Effector memory CD4-positive, alpha-beta T cell (primary cell): ENCODE measurements at places on chromosomes 4 and X.

DNA sequence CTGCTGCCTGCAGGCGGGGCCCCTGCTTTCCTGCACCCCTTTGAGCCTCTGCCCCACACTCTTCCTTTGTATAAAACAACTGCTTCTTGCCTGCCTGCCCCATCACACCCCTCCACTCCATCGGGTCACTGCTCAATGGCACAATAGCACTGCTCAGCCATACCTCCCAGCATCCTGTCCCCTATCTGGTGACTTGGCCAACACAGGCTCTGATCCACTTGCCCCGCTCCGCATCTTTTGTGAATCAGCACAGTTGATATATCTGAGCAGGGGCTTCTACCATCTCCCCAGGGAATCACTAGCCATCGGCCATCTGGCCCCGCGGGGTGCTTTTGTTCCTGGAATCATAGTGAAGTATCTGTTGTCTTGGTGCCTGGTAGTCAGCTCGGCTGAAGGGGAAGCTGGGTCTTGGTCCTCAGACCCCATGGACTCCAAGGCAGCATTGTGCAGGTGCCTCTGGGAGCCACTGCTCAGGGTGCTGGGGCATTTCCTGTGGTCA is 45.3 kb downstream of the MAP7D3 start:
- no peak for DNase-seq

- DNase-seq = no peak
Observed at GRCh38 chrX:94721386-94721785, 1047.4 kb downstream of the FAM133A start.

DNA sequence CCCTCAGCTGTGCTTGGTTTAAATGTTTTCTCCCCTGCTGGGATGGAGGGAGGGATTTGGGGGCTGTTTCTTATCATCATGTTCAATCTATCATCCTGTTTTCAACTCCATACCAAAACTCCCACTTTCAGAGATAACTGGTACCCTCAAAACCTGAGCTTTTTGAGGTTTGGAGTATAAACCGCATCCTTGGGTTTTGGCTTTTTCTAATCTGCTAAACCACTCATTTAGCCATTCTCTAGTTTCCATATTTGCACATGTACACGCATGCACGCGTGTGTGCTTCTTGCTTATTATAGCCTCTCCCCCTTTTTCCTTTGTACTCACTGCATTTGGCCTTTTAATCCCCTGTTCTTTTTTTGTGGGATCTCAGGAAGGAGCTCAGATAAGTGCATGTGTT is 116.7 kb upstream of the TEX13D start:
- no peak for DNase-seq

DNA sequence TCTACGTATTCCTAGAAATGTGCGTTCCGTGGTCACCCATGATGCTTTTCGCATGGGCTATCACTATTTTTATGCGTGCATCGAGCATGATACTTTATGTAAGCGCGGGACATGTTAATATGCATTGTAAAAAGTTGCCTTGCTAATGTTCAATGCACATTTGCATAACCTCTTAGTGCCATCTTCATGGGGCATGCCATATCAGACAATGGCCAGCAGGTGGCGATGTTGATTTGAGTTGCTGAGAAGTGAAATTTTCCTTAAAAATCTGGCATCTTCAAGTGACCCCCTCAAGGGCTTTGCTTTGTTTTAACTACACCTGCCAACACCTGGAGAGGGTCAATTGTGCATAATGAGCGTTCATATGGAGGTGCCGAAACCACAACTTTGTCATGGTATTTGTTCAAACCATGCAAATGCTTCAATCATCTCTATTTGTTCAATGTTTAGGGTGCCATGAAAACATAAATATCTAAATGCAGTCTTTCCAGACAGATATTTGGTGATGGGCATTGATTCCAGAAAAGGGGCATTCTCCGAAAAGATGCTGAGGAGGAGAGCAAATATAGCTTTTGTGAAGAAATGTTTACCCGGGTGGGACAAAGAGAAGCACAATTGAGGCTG is 833.9 kb upstream of the PRKX start:
- no peak for DNase-seq

GRCh38 chrX:9532349-9532748 is 67.5 kb downstream of the TBL1X start:
- no peak for DNase-seq

DNA sequence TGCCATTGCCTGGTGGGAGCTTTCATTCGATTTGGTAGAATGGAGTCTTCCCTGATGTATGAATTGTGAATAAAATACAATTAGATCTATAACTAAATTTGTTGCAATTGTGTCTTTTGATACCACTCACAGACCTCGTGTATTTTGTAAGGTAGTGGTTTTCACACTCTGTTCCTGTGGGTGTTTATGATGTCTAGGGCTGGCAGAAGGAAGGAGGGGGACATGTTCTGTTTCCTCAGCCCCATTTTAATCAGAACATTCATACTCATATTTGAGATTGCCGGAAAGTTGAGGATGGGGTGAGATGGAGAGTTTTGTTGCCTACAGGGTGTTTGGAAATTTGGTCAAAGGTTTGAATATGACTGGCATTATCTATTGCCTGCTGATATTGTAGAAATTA is 42.9 kb downstream of the PTTG2 start:
- DNase-seq = no peak

DNA sequence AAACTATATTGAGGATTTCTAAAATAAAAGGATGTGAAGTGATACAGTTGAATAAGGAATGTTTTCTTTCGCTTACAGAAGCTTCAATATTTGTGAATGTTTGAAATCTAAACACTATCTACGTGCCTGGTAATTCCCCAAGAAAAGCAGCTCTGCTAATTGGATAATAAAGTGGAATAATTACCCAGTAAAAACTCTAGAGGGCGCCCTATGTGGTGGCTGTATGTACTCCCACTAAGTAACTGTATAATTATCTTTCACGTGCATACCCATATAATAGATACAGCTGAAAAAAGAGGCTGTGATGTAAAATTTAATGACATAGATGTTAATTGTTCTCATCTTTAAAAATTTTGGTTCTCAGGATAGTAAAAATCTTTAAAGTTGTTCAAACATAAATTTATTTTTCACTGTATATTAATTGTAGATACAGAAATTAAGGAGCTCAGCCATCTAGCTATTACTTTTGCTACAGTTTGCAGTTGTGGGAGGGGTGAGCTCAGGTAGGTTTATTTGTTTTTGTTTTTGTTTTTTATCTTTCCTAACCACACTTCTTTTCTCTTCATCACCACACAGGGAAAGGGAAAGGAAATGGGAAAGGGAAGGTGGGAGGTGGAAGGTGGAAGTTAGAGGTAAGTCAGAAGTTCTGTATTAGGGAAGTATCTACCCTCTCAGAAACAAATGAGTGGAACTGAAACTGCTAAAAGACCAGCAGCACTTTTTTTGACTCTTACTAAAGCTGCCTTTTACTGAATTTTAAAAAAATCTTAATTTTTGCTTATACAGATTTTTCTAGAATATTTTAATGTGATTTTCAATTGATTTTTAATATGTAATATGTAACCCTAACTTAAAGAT is 151.7 kb upstream of the RPS6KA6 start:
- no peak for DNase-seq

- DNase-seq = no peak
Observed at GRCh38 chr4:127737295-127737694, 7.1 kb downstream of the SLC25A31 start.
